Hippocampal formation (tissue), 2 donors: ENCODE measurements at places on chromosomes 2 and 18.

DNA sequence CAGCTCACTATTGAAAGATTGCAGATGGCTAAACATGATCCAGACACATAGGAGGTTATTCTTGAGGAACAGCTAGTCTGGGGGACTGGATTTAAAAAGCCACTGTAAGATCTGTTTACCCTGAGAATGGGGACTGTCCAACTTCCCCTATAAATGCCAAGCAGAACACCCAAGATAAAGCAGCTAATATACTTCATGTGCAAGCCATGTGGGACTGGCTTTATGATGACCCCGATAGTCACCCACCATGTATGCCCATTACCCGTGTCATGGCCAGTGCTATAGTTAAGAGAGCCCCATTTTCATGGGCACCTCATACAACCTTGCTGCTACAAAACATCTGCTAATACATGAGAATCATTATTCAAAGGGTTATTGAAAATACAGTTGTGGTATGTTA lies 16.0 kb downstream of the YPEL5 start:
- DNase-seq: no peak

DNA sequence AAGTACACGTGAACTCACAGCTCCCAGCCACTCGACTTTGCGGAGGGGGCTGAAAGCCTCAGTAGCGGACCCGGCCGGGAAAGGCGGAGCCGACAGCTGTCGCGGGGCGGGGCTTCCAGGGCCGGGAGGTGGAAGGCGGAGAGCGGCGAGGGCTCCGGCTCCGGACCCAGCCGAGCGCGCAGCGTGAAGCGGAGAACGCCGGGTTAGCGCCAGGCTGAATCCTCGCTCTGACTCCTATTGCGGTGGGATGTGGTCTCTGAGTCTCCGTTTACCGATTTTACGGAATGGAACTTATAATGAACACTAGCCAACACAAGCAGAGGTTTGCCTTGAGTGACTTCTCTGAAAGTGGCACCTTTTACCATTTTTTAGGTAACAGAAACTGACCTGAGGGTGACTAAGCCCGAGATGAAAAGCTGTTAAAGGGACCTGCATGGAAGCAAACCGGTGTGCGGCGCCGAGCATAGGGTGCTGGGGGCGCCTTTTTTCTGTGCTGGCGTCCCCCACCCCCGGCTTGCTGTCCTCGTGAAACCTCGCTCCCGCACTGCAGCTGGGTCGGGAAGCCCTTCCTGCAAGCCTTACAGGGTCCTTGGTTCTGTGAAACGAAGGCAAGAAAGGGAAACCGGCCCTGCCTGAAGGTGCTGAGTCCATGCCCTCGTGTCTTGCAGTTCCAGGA lies 72.9 kb downstream of the EN1 start:
- DNase-seq: no peak

- DNase-seq: peak; percentile 65
Measured at GRCh38 chr18:32289483-32290075, 99.7 kb downstream of the MEP1B start.

- DNase-seq: no peak
Measured at GRCh38 chr2:237927135-237927534, 39.7 kb upstream of the UBE2F start.

DNA sequence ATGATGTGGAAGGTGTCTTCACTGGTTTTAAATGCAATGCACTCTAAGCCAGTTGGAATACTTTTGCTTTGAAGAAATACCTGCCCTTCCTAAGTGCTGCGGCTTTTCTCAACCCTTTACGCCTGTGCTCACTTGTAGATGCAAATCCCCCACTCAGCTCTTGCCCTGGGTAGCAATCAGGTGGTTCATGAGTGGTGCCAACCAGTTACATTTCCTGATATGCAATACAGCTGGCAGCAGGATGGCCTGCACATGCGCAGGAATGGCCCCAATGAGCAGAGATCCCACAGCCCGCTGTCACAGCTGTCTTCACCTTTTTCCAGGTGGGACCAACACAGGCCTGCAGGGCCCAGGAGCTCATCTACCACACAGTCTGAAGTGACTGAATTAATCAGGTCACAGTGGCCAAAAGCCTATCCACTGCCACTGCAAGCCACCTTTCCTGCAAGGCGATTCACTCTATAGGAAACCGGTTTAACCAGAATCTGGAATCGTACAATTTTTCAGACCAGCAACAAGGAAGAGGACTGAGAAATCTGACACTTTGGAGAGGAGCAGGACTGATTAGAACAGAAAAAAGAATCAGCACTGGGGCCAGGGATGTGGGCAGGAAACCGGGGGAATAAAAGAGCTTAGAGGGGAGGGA lies 247.8 kb downstream of the MYT1L start:
- DNase-seq: no peak

- no peak for DNase-seq
Measured at GRCh38 chr2:167475791-167476190, 587.5 kb downstream of the XIRP2 start.

DNA sequence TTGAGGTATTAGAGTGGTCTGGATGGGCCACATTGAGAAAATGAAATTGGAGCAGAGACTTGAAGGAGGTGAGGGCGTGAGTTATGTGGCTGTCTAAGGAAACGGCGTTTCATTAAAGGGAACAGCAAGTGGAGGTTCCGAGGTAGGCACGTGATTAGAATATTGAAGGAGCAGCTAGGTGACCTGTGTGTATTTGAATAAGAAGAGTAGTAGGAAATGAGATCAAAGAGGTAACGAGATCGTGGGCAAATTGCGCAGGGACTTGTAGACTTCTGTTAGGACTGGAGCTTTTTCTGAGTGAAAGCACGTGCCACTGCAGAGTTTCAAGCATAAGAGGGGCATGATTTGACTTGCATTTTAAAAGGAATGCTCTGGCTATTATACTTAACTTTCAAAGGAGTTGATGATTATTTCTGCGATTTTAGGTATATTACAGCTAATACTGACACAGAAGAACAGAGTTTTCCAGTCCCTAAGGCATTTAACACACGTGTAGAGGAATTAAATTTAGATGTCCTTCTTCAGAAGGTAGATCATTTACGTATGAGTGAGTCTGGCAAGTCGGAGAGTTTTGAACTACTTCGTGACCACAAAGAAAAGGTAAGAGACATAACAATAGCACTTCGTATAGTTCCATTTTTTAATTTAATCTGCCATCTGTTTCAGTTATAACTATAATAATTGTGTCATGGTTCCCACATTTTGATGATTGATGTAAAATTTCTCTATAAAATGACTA lies 48.7 kb downstream of the RMDN2 start:
- no peak for DNase-seq

- no peak for DNase-seq
Measured at GRCh38 chr2:241874277-241874925, 4.9 kb downstream of the RTP5 start.

DNA sequence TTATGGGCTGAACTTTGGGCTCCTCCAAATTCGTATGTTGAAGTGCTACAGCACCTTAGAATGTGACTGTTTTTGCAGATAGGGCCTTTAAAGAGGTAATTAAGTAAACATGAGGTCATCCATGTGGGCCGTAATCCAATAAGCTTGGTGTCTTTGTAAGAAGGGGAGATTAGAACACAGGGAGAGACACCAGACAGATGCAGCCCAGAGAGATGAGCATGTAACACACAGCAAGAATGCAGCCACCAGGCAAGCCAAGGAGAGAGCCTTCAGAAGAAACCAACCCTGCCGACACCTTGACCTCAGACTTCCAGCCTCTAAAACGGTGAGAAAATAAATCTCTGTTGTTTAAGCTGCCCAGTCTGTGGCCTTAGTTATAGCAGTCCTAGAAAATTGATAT lies 74.3 kb downstream of the HRH4 start:
- no peak for DNase-seq

- peak; percentile 48 for DNase-seq
Measured at GRCh38 chr2:220959391-220959802, 612.7 kb downstream of the EPHA4 start.
